Cerebellum (tissue), 4 donors: ENCODE measurements at places on chromosomes 16 and 17.
A peak's percentile ranks its signal among the peaks of the same experiment; 100 is the strongest.

- DNase-seq, result peak; percentile 87
Measured at GRCh38 chr16:3152277-3152990, 17.6 kb downstream of the ZNF213 start.

- no peak for DNase-seq
Measured at GRCh38 chr16:12398029-12398682, 405.5 kb downstream of the CPPED1 start.

DNA sequence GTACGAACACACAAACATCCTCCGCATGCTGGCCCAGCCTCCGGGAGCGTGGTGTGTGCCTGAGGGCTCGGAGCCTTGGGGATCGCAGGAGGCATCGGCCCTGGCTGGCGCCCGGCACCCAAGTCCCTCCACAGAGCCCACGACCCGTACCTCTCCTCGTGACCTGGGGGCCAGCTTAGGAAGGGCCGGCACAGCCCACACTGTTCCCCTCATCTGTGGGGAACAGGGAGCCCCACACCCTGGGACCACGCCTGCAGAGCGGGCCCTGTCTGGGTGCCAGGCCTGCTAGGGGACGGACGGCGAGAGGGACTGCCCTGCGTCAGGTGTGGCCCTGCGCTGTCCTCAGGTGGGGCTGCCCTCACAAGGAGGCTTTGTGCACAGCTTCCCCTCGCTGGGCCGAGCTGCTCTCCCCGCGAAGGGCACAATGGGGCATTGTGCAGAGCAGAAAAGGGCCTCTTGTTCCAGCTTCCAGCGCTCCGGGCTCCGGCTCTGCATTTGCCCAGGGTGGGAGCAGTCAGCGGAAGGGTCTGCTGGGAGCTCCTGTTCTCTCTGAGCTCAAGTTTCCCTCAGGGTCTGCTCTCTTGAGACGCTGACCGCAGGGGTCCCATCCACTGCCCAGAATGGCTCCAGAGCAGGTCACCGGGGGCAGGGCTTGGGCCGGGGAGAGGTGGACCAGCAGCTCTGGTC lies 1.7 kb upstream of the LMF1 start:
- no peak for DNase-seq

- DNase-seq, result no peak
Measured at GRCh38 chr16:50683689-50684374, 2.7 kb upstream of the SNX20 start.

DNA sequence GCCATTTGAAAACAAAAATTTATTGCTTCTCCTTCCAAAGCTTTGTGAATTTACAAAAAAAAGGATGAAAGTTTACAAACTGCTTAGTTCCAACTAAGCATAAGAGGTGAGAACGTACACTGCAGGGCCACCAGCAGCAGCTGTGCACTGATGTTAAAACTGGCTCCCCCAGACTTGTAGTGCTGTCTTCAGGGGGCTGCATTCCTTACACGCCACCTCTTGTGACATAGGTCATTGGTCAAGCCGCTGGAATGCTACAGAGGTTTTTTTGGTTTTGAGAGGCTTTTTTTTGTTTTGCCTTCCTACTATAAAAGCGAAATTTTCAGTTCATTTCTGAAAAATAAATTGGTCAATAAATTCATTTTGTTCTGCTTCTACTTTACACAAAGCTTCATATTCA lies 6.9 kb downstream of the IFT20 start:
- DNase-seq, result no peak
